ENCODE measurements at places on chromosomes 7 and 10. TPM values are rescaled to one million over a fixed set of nuclear protein-coding genes. Genes with fewer than 3 reads are reported as not detected.

DNA sequence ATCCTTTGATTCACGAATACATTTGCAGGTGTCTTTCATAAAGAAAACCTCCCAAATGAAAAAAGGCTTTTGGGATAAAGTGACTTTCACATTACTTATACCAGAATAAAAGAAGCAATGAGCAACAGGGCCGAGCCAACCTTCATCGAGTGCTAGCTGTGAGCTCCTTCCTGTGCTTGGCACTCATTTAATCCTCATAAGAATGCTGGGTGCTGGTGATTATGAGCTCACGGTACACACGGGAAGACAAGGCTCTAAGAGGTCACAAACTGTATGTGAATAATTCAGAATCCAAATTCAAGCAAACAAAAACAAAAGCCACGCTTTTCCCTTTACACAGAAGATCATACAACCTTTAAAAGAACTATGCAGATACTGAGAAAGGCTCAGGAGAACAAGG, 156.2 kb downstream of the COBL start:
- no peaks in the 10 kb centered on the region for H3K27me3 ChIP-seq
- no peak for DNase-seq
- no peaks in the 10 kb centered on the region for H3K36me3 ChIP-seq
- H3K4me3 ChIP-seq, result no peak overlapping the region
- no peaks in the 10 kb centered on the region for H3K4me1 ChIP-seq
- H3K27ac ChIP-seq, result no peak overlapping the region

- H3K36me3 ChIP-seq, result no peaks in the 10 kb centered on the region
- H3K4me1 ChIP-seq, result no peaks in the 10 kb centered on the region
- no peaks in the 10 kb centered on the region for H3K27me3 ChIP-seq
- no peak for DNase-seq
Observed at GRCh38 chr10:95423164-95424005, 132.6 kb upstream of the PDLIM1 start.

- DNase-seq, result peak; percentile 35
- H3K36me3 ChIP-seq, result no peaks in the 10 kb centered on the region
- no peaks in the 10 kb centered on the region for H3K27me3 ChIP-seq
- H3K27ac ChIP-seq, result peak overlapping the region; percentile 13
Observed at GRCh38 chr7:75649462-75649861, 89.3 kb downstream of the HIP1 start.

DNA sequence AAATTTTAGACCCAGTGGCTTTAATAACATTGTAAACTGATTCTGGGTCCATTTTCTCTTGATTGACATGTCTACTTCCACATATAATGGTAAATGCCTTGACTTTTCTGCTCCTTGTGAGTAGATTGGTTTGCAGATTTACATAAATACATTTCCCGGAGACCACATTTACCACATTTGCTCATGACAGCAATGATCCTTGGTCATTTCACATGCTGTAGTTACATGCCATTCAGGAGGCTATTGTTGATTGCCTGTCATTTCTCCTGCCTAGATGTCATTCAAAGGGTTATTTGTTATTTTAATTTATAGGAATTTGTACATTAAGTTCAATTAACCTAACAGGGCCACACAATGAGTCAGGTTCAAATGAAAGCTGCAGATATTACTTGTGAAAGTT, 280.5 kb downstream of the CNTNAP2 start:
- H3K36me3 ChIP-seq, result no peaks in the 10 kb centered on the region
- H3K4me3 ChIP-seq, result no peak overlapping the region
- no peak overlapping the region for H3K27ac ChIP-seq
- no peaks in the 10 kb centered on the region for H3K27me3 ChIP-seq
- no peaks in the 10 kb centered on the region for H3K4me1 ChIP-seq

- no peak for DNase-seq
- H3K36me3 ChIP-seq, result no peaks in the 10 kb centered on the region
- no peaks in the 10 kb centered on the region for H3K4me1 ChIP-seq
- H3K27ac ChIP-seq, result peak overlapping the region; percentile 3
- no peaks in the 10 kb centered on the region for H3K27me3 ChIP-seq
Observed at GRCh38 chr7:3042861-3043489, 692 bp downstream of the CARD11 start.

The PTF1A gene
- total RNA-seq, result not detected

The FAM171A1 gene
- total RNA-seq, result 9.5 TPM
